Naive B cell (primary cell): ENCODE measurements at places on chromosomes 2 and 18.

- no peak for DNase-seq
These were observed 89.4 kb downstream of the RNF152 start for GRCh38 chr18:61803393-61803792.

GRCh38 chr2:223227338-223227737, 175.3 kb downstream of the KCNE4 start:
- DNase-seq: no peak

GRCh38 chr2:215705281-215705680, 269.4 kb upstream of the FN1 start:
- DNase-seq: no peak

- DNase-seq: no peak
These were observed 40.9 kb upstream of the C1D start for GRCh38 chr2:68103709-68104055.
